Stimulated activated CD4-positive, alpha-beta T cell treated with anti-CD3 and anti-CD28 coated beads, Interleukin-1b, Interleukin-23, amount 100 ng/mL, for 1 hour (primary cell): ENCODE measurements at places on chromosomes 2 and 18.

DNA sequence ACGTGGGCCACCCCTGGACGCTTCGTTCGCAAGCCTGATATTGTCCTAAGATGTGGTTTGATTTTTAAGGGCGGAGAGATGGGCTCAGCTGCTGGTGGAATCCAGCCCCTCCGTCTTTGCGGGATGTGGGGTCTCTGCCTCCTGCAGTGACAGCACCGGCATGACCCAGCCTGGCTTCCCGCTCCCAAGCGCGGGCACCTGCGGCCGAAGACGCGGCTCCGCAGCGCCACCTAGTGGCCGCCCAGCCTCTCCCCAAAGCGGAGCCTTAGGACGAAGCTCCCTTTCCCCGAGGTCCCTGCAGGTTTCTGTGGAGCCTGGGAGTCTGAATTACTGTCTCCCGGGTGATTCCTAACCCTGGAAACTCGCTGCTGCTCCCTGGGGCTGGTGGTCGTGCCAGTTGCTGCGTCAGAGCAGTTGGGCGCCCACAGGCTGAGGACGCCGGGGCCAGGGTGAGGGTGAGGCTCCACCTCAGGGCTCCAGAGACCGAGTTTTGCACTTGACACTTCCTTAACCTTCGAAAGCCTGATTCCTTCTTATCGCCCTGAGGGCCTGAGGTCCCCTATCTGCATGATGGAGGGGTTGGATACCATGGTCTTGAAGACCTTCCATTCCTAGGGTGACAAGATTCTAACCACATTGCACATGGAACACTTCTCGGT is 137.5 kb downstream of the TPO start:
- DNase-seq: peak; percentile 48

DNA sequence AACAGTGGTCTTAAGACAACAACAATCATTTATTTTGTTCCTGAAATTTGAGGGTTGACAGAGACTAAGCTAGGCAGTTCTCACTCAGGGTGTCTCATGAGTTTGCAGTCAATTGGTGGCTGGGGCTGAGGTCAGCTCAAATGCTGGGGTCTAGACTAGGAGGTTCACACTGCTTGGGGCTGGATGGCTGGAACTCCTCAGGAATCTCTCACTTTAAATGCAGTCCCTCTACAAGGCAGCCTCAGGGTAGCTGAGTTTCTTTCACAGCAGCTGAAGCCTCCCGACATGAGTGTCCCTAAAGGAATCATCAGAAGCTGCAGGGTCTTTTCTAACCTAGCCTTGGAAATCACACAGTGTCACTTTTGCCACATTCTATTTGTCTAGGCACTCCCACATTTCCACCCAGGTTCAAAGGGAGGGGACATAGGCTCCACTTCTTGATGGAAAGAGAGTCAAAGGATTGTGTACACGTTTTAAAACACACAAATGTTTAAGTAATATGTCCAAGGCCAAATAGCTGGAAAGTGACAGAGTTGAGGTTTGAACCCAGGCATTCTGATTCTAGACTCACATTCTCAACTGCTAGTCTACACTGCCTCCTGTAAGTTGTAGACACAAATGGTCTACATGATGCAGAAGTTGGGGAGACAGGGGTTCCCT is 133.8 kb downstream of the ZFP36L2 start:
- DNase-seq: no peak

- no peak for DNase-seq
Measured at GRCh38 chr18:38358805-38359657, 793.4 kb upstream of the CELF4 start.

- no peak for DNase-seq
Measured at GRCh38 chr2:26845021-26845420, 2.9 kb upstream of the DPYSL5 start.

DNA sequence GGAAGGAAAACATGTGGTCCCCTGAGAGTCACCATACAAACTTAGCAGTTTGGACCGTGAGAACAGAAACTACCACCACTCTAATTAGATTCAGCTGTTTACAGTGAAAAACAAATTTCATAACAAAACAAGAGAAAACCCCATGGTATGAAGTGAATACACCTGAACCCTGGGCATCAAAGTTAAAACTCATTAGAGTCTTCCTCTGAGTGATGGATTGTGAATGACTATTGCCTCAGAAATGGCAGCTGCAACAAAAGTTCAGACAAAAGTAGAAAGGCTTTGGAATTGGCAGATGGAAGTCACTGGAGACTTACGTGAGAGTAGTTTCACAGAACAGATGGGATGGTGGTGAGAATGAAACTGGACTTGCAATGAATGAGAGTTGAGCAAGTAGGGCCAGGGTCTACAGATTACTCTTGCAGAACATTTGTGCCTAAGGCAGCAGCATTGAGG is 98.0 kb downstream of the AAK1 start:
- no peak for DNase-seq

GRCh38 chr2:204505488-204505887 is 39.8 kb upstream of the PARD3B start:
- DNase-seq: no peak

- no peak for DNase-seq
Measured at GRCh38 chr2:72554381-72554780, 271.5 kb downstream of the EXOC6B start.

DNA sequence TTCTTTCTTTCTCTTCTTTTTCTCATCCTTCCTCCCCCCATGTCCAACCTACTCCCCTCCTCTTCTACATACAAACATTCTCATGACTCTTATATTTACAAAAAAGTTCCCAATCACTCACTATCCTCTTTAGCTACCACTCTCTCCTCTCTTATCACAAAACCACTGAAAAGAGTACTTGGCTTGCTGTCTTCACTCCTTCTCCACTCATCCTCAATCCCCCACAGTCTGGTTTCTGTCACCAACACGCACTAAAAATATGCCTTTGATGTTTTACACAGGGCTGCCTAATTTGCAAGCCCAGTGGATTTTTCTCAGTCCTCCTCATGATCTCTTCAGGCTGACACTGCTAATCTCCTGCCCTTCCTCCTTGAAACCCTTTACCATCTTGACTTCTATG is 159.5 kb downstream of the TNS1 start:
- no peak for DNase-seq

DNA sequence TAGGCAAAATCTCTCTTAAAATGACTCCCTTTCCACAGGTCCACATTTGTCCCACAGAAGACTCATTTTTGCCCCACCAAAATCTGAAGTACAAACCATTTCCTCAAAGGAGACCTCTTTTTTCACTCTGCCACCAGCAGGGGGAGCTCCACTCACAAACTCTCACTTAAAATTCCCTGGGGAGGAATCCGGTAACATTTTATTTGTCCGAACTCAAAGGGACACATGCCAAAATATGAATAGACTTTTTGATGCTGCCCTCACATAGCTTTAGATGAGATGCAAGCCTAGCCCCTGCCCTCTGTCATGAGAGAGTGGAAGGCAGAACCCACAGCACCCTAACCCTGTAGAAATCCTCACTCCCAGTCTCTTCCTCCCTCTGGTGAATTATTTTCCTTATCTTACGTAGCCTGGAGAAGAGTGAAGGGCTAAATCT is 57.1 kb downstream of the RMDN2 start:
- DNase-seq: peak; percentile 35

DNA sequence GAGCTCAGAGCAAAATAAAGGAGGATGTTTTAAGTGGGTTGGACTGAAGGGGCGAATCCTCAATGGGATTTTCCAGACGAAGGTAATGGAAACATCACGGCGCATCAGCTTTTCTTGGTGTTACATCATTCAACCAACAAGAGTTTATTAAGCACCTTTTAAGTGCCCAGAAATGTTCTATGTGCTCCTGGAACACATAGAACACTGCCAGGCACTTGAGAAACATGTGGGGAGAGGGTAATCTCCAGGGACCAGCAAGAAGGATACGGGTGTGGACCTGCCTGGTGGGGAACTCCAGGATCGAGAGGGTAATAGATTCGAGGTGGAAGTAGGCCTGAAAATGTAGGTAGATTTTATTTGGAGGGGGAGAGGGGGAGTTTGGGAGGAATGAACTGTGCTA is 168.6 kb downstream of the PRKCE start:
- no peak for DNase-seq

DNA sequence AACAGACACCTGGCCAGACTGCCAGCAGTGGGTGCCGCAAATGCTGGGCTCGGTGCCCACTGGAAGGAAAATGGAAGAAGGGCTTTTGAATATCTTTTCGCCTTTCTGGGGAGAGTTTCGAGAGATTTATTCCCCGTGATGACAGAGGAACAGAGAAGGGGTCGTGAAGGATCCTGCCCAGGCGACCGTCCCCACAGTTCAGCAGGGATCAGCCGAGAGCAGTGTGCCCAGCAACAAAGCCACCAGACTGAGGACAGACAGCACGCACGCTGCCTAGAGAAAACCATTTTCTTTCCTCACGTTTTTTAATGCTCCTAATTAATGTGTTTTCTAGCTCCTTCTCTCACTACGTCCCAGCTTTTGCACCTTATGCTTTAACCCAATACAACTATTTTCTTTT is 47.7 kb downstream of the XRCC5 start:
- DNase-seq: no peak

DNA sequence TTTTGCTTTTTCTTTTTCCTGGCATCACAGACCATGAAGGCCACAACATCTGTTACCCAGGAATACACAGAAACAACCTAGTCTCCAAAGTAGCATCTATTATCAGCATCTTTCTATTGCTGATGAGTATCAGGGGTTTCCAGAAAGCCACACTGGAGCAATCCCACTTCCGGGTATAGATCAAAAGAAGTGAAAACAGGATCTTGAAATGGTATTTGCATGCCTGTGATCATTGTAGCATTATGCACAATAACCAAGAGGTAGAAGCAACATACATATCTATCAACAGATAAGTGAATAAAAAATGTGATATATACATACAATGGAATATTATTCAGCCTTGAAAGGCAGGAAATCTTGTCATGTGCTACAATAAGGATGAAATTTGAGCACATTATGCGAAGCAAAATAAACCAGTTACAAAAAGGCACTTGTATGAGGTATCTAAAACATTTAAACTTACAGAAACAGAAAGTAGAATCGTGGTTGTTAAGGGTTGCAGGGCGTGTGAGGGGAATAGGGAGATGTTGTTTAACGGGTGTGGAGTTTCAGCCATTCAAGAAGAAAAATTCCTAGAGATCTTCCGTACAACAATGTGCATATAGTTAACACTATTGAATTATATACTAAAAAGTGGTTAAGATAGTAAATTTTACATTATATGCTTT is 115.1 kb downstream of the KCNE4 start:
- no peak for DNase-seq
